Frontal cortex (tissue), 4 donors: ENCODE measurements at places on chromosomes 11 and 22.

DNA sequence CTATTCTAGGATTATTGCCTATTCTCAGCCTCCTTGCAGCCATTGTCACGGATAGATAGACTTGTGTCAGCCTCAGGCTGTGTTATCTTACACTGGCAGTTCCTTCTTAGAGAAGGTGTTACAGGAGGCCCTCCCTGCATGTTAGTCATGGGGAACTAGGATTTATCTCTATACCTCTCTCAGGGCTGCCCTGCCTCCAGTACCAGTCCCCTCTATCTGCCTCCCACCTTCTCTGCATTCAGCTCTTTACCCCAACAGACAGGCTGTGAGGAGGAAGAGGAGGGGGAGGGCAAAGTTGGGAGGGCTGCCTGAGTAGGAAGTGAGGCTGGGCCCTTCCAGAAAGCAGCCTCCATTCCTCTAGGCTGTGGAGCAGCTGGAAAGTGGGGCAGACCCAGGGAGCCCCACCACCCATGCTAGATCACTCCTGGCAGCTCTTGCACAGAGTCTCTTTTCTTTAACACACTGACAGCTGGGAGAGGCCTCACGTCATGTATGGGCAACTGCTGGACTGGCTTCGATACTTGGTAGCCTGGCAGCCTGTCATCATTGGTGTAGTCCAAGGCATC is 2.9 kb upstream of the IL18BP start:
- no peak for DNase-seq

DNA sequence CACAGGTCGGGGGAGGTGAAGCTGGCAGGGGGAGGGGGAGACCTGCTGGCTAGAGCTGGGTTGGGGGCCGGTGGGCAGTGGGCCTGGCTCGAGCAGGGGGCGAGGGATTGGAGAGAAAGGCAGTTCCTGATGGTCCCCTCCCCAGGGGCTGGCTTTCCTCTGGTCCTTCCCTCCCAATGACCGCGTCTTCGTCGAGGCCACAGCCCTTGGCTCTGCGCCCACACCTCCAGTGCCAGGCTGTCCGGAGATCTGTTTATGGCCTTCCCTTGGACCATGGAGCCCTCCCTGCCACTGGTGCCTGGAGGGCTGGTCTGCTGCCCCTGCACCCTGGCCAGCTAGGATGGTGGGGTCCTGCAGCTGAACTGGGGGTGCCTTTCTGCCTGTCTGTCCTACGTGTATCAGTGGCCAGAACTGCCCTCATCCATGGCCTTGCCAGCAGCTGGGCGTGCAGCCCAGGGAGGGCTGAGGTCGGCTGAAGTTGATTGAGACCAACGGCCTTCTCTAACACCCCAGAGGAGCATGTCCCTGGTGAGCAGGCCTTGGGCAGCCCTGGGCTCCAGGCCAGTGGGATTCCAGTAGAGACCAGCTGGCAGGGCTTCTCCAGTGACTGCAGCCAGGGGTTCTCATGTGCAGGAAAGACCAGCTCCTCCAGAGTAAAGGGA is 12.3 kb downstream of the TANGO2 start:
- peak; percentile 65 for DNase-seq

GRCh38 chr22:46036558-46037408 is 59.8 kb upstream of the WNT7B start:
- no peak for DNase-seq

DNA sequence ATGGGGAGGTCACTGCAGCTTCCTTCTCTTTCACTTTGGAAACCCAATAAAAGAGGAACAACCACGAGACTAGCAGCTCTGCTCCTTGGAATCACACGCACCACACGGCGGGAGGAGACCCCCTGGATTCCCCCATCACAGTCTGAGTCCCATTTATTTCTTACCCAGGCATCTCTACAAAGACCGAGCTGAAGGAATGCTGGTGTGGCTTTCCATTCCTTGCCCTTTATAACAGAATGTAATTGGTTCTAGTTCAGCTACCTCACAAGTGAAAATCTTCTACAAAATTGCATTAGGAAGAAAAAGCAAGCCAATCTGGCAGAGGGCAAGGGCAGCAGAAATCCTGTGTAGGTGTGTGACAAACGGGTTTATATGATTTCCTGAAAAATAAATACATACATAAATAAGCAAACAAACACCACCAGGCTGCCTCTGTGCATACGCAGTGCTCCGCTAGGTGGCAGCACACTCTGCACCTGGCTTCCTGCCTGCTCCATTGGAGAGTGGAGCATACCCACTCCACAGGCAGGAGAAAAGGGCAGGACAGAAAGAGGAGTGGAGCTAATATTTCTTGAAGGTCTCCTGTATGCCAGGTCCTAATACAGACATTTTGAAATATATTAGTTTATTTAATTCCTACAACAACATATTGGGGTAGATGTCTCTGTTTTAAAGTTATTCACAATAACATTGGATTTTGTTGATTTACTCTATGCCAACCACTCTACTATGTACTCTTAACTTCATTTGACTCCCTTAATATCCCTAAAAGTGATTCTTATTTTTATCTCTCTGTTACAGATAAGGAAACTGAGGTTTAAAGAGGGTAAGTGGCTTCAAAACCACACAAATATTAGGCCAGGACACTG is 673.1 kb downstream of the KCNA4 start:
- DNase-seq, result peak; percentile 4

DNA sequence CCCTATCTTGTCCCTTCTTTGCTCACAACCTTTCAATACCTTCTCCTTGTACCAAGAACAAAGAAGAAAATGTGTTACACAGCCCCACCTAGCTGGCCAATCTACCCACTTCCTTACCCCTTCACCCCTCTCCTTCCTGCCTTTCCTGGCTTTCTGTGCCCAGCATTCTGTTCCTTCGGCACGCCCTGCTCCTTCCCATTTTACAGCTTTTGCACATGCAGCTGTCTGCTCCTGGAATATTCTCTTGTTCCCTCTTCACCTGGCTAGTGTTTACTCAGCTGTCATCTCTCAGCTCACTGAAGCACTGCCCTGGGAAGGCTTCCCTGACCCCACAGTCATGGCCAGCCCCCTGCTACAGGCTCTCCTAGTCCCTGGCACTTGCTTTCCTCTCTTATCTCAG is 30.7 kb downstream of the SERPINH1 start:
- DNase-seq, result no peak

GRCh38 chr11:88157370-88157769 is 17.9 kb downstream of the RAB38 start:
- no peak for DNase-seq
